ENCODE measurements at places on chromosomes 2 and 18.

GRCh38 chr18:57073501-57074187, 73.2 kb upstream of the BOD1L2 start:
- no peak for DNase-seq

- DNase-seq = no peak
These were observed 13.1 kb downstream of the GRP start for GRCh38 chr18:59233017-59233410.

DNA sequence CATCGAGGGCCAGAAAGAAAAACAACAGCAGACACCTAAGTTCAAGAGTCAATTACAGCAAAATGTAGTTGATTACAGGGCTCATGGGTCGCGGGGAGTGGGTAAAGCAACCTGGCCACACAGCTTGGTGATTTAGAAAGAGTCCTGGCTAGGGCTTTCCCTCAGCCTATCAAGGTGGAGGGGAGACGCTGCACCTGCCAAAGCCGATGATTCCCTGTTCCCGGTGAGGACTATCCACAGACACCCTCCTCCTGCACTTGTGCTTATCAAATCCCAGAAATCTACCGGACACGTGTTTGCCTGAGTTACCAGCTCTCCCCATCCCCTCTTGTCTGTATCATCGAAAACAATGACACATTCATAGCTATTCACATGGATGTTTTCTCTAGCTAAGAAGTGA, 7.0 kb upstream of the SOX11 start:
- DNase-seq = no peak

- no peak for DNase-seq
These were observed 131.1 kb downstream of the DSEL start for GRCh38 chr18:67385455-67385854.

DNA sequence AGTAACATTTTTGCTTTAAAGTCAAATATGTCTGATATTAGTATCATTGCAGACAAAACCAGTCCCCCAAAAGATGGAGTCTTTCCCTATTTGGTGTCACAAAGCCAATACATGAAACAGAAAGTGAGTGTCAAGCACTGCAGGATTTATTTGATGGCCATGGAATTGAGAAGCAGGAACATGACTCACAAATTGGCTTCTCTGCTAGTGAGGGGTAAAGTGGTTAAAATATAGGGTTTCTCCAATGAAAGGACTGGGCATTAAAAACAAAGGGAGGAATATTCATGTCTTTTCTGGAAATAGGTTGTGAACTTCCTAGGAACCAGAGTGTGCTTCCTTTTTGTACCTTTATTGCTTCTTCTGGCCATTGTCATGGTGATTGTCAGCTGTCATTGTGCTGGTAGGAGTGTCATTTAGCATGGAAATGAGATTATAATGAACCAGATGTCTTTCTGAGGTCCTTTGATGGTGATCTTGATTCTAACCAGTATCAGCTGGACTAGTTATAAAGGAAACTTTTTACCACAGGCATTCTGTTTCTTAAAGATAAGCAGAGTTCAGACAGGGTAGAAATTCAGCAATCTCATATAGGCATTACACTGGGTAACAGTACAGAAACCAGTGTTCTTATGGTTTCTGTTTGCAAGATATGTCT, 4.1 kb downstream of the REG1B start:
- DNase-seq = no peak

- no peak for DNase-seq
These were observed 59.8 kb upstream of the CHRNA1 start for GRCh38 chr2:174824068-174824467.

GRCh38 chr2:64889803-64890202, 99.4 kb upstream of the SLC1A4 start:
- no peak for DNase-seq

DNA sequence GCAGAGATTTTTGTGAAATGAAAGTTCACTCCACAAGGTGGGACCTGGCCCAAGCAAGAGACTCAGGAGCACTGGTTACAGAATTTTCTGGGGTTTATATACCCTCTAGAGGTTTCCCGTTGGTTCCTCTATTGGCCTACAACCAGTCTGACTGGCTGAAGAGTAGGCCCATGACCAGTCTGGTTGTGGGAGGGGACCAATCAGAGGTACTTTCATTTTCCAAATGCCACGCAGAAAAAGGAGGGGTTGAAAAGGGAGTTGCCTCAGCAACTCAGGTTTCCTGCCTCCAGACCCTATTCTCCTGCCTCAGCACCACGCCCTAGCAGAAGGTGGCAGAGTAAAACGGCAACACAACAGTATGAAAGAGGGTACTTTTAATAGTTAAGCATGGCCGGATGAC, 98.4 kb downstream of the COLEC12 start:
- no peak for DNase-seq

All from thoracic aorta (tissue), 2 donors.